ENCODE measurements at places on chromosomes 5 and 9.

- no peak for DNase-seq
Measured at GRCh38 chr9:94874316-94874715, 147.8 kb downstream of the AOPEP start.

DNA sequence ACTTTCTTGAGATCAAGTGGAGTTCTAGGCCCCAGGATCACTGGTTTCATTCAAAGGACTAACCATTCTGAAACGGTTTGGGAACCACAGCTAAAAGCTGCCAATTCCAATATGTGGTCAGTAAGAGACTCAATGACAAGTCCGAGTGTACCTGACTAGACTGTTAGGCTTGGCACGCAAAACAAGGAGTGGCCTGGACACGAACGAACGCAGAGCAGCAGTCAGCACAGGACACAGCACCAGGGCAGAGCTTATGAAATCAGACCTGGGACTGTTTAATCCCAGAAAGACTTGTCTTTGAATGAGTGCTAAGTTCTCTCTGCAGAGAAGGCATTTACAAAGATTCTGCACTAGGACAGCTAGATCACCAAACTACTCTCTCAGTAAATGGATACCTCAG is 213.8 kb downstream of the GAPVD1 start:
- DNase-seq = no peak

DNA sequence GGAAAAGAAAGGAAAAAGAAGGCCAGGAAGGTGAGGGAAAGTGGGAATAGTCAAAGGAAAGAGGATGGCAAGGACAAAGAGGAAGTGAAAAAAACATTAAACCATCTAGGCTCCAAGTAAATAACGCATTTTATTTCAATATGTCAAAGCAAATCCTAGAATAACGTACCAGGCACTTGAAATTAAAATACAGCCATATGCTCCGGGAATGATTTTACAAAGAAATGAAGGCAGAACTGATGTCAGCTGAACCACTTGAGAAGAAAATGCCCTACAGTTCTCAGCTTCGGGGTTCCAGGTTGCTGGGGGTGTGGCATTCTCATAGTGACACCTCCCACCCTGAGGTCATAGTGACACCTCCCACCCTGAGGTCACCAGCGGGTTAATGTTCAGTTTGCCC is 281.6 kb downstream of the SEMA5A start:
- DNase-seq = no peak

DNA sequence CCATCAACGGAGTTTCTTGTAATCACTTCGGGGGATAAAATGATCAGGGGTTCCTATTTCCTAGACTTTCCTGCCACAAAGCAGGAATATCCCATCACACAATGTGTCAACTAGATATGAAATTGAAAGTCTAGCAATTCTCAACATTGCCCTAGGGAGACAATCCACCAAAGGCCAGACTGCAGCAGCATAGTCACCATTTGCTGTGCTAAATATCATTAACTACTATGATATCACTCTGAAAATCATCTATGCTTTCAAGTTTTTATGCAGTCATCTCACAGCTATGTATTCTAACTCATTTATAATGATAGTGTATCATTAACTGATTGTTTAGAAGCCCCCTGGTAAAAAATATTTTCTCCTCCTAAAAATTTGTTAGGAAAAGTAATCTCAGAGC is 342.6 kb upstream of the CDH6 start:
- DNase-seq = no peak

GRCh38 chr9:70112981-70113380 is 69.3 kb downstream of the MAMDC2 start:
- DNase-seq = no peak

- DNase-seq = no peak
Measured at GRCh38 chr9:127812936-127813675, 10.4 kb downstream of the FPGS start.

GRCh38 chr9:131264231-131264630 is 12.1 kb downstream of the FAM78A start:
- DNase-seq = peak; percentile 38

GRCh38 chr5:68303038-68303738 is 87.6 kb downstream of the PIK3R1 start:
- no peak for DNase-seq

DNA sequence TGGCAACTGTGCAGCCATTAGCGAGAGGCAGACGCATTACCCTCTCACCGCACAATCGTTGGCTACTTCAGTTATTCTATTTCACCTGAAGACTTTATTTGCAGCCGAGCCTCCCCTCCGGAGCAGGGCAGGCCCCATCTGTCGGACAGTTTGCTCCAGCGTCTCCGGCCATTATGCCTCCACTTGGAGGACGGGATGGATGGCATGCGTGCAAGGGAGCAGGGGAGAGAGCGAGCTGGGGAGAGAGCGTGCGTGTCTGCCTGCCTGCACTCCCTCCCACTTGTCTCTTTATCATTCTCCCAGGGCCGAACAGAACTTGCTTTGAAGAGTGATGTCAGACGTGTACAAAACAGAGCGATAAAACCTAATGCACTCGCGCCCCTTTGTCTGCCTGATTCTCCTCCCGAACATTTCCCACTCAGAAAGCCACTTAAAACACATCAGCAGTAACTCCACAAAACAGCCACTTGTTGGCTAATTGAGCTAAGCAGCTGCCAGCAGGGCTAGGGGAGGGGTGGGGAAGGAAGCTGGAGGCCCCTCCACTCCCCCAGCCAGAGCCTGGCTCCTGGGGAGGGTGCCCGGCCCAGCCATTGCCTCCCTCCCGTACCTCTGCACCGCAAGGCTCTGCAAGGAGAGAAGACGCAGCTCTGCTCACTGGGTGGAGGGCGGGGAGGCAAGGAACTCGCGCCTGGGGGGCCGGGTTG is 43.4 kb upstream of the FUBP3 start:
- no peak for DNase-seq

GRCh38 chr9:3173374-3173773 is 329.5 kb upstream of the PUM3 start:
- no peak for DNase-seq

GRCh38 chr9:87039809-87040392 is 92.6 kb upstream of the GAS1 start:
- no peak for DNase-seq

DNA sequence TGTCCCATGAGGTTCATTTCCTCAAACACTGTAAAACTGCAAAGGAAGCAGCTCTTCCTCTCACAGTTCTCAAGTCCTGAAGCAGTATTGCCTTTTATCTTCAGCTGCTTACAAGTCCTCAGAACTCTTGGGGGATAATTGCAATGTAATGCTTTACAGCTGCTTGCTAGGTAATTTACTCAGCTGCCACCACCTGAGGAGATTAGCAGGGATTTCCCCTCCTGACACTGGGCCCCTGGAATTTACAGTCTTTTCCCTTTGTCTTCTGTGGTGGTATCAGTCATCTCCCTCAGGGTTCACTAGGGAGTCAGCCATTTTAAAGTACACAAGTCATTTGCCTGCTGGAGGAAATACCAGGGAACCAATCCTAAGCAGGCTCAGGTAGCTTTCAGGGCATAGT is 754.3 kb upstream of the GRAMD2B start:
- DNase-seq = no peak

DNA sequence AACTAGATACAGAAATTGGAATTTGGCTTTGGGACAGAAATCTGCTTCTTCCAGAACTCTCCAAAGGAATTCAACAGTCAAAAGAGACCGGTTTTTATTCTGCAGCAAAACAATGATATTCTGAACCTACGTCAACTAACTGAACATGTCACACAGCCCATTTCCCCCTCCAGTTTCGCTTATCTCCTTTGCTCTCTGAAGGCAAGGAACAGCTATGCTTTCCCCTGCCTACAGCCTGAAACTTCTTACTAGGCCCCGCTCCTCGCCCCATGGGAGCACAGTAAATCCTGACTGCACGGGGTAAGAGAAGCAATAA is 488 bp downstream of the SKIC3 start:
- no peak for DNase-seq

- DNase-seq = no peak
Measured at GRCh38 chr9:94692601-94693000, 33.9 kb upstream of the AOPEP start.

DNA sequence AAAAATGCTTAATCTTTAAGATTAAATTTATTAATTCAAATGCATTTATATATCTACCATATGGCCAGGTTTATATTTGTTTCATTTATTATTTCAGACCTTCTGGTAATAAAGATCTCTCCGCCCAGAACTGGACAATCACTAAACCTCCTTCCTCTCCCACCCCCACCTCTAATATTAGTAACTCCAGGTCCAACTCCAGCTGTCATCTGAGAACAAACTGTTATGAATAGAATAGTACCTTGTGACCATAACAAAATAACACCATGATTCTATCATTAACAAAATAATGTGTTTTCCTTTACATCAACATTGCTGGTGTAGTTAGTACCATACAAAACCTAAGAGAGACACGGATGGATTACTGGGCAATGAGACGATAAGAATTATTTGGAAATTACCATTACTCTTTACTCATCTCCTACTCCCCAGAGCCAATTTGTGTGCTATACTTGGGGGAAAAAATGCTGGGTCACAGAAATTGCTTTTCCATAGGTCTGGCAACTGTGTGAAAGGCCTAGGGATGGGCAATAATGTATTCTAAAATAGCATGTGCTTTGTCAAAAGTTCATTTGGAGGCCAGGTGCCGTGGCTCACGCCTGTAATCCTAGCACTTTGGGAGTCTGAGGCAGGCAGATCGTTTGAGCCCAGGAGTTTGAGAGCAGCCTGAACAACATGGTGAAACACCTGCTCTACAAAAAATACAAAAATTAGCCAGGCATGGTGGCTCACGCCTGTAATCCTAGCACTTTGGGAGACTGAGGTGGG is 186.1 kb downstream of the ENC1 start:
- DNase-seq = no peak

GRCh38 chr9:117784996-117785395 is 80.8 kb downstream of the TLR4 start:
- no peak for DNase-seq

DNA sequence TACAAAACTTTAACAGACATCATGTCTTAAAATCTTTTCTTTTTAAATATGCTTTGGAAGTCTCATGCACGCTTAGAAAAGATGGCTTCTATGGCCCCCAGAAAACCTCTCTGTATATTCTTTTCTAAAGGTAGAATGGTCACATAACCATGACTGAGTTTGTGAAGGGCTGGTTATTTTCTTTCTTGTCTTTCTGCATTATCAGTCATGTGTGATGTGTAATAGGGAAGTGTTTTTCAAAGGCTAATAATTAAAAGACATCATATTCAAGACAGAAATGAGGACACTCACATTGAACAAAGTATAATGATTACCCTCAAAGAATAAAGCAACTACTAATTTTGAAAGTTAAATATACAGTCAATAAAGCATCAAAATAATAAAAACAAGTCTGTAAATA is 253.4 kb downstream of the TRPM3 start:
- no peak for DNase-seq

- peak; percentile 6 for DNase-seq
Measured at GRCh38 chr9:94002316-94003140, 47.4 kb upstream of the BARX1 start.

- no peak for DNase-seq
Measured at GRCh38 chr5:175015028-175015685, 290.8 kb downstream of the MSX2 start.

GRCh38 chr9:135342206-135343130 is 137.1 kb upstream of the PPP1R26 start:
- DNase-seq = no peak

DNA sequence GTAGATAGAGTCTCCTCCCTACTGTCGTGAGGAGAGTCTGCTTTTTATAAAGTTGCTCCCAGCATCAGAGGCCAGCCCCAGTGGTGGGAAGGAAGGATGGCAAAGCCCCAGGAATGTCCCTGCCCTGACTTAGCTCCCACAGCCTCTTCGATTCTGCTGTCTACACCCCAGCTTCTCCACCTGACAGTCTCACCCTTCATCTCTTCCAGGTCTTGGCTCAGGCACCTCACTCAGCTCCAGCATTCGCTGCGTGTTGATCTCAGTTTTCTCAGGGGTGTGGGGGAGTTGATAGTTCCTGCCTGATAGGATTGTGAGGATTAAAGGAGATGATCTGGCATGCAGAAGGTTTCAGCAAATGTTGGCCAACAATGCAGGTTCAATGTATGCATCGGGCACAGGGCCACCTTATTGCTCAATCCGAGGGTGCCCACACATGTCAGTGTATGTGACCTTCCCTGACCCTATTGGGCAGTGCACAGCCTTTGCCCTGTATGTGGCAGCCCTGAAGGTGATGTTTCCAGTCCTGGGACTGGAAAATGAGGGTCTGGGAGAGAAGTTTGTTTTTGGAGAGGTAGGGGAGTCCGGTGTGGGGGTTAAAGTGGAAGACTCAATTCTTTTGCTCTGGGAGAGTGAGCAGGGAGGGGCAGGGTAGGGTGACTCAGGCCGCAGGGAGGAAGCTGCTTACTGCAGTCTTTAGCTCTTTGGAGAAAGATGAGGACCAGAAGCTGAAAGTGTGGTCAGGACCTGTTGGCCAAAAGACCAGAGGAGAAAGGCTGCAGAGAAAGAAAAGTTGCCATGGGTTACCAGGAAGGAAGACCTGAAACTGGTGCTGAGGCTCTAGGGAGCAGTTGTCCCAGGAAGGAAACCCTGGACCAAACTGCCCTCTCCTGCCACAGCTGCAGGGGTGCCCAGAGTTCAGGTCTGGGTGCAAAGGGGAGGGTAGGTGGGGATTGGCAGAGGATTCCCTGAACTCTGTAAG is 153.2 kb downstream of the MACROH2A1 start:
- no peak for DNase-seq

DNA sequence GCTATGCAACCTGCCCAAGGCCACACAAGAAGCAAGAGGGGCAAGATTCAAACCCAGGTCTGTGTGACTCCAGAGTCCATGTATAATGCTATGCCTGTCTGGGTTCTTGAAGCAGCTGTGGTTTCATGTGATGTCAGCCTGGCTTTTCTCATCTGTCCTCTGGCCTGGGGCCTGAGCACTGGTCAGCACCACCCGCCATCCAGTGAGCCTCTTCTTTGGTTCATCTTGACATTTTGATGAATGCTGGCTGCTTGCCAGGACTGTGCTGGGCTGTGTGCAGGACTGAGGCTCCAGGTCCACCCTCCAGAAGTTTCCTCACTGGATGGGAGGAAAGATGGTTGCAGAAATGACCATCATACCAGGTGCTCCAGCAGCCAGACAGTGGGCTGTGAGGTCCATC is 61.5 kb downstream of the TSTD2 start:
- no peak for DNase-seq

- DNase-seq = no peak
Measured at GRCh38 chr9:88418025-88418424, 29.8 kb downstream of the SPIN1 start.

DNA sequence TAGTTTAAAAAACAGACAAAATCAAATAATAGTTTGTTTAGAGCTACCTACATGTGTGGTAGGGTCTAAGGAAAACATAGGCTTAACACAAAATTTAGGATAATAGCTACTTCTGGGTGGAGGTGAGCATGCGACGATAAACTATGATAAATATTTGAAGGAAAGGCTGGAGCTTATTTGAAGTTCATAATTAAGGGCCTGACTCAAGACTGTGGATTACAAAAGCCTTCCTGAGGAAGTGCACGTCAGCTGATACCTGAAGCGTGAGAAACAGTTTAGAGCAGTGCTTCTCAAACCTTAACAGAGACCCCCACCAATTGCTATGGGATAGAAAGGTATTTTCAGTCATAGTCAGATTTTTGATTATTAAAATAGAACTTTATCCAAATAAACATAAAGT is 20.4 kb upstream of the UBLCP1 start:
- no peak for DNase-seq

GRCh38 chr5:116038817-116039216 is 6.5 kb downstream of the ARL14EPL start:
- peak; percentile 2 for DNase-seq

GRCh38 chr9:13915131-13915530 is 398.8 kb downstream of the NFIB start:
- DNase-seq = no peak

GRCh38 chr9:105116052-105116868 is 128.2 kb upstream of the SLC44A1 start:
- no peak for DNase-seq

- peak; percentile 68 for DNase-seq
Measured at GRCh38 chr5:14706615-14707021, 42.1 kb downstream of the OTULIN start.
